ENCODE measurements at places on chromosomes 2 and 18.

DNA sequence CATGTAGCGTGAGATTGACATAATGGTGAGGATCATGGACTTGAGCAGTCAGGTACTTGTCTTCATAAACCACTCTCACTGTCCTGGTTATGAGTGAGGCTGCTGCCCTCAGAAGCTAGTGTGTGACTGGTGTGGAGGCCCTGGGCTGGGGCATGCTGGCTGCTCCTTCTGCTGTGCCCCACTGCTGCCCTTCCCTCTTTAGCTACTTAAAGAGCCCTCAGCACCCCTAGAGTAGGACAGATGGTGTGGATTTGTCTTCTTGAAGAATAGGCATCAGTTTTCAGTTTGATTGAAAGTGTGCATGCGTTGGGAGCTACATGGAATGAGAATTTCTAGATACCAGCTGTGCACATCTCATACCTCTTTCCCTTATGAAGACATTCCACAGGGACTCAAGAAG is 15.4 kb downstream of the CPLX4 start:
- no peak for DNase-seq

DNA sequence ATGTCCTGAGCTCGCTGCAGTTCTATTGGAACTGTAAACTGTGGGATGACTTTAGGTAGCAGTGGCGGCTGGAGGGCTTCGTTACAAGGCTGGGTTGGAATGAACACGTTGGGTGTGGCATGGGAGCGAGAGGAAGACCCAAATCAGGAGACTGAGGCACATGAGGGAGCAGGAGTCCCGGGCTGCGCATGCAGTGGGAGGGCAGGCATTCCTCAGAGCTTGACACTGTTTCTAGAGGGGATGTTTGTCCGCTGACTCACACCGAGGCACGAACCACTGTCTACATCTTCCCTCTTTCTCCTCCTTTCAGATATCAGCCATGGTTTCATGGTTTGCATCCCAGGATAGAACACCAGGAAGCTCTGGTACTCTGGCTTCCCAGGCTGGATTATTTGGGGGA is 40.6 kb upstream of the LAMA1 start:
- DNase-seq, result no peak

- no peak for DNase-seq
These were observed 233.7 kb downstream of the HDAC4 start for GRCh38 chr2:239167011-239167673.

DNA sequence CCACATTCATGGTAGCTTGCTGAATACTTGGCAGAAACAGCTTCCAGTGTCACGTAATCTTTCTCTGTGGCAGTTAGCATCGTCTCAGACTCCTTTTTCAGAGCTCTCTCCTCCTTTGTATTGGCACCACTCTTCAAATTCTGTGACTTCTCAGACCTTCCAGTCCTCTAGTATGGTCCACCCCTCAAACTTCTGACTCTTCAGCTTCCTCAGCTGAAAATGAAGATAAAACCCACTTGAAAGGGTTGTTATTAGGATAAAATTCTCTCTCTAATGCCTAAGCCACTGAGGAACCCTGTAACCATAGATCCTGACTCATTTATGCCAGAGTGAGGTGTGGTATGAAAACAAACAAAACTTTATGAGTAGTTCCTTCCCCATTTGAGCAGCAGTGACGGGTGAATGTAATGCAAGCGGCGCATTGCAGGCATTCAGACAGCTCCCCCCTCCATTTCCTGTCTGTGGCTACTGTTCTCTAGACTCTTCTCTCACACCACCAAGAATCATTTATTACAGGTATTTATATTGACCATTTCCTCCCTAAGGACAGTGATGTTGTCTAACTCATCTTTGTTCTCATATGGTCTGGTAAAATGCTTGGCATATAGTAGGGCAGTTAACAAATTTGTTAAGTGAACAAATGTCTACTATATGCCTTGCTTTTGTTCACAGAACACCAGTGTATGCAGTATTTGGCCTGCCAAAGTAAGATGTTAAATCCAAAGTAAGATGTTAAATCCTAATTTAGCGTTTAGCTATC is 35.3 kb downstream of the GALNT1 start:
- peak; percentile 18 for DNase-seq

GRCh38 chr2:187453078-187453641 is 5.1 kb upstream of the CALCRL start:
- DNase-seq, result no peak

- DNase-seq, result no peak
These were observed 106.5 kb upstream of the KCTD1 start for GRCh38 chr18:26654616-26655524.

GRCh38 chr2:164984428-164984827 is 29.1 kb upstream of the SLC38A11 start:
- DNase-seq, result no peak

- no peak for DNase-seq
These were observed 117.4 kb downstream of the LRATD1 start for GRCh38 chr2:14749884-14750283.

DNA sequence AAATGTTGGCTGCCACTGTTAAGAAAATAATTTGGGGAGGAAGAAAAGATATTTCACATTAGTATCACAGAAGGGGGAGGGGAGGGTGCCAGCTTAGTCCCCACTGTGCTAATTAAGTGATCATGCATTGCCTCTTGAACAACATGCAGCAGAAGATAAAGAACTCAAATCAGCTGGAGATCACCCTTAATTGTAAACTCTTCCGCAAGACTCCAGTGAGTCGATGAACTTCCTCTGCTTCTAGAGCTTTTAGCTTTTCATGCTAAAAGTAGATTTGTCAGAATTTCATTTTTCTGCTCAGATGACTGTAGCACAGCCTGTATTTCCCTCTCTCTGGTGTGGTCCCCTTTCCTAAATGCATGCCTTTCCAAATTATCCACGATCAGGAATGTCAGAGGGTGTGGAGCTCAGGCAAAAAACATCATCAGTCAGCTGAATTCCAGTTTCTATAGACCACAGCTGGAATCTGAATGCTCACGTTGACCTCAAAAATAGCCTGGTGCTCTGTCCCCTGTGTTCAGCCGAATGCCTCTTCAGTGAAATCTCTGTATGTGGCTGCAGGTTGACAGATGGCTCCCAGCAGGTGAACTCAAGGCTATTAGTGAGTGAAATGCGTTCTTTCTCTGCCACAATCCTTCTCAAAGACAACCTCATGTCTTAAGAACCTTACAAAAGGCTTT is 156.8 kb upstream of the UNC80 start:
- no peak for DNase-seq

- no peak for DNase-seq
These were observed 230.5 kb downstream of the MYCN start for GRCh38 chr2:16170675-16171424.

GRCh38 chr2:234606896-234607295 is 110.0 kb upstream of the ARL4C start:
- DNase-seq, result no peak

Data from large intestine (tissue), 12 donors.